ENCODE measurements at places on chromosomes 16 and 17. TPM values are rescaled to one million over a fixed set of nuclear protein-coding genes. Genes with fewer than 3 reads are reported as not detected.

The CD300A gene
- 2.0 TPM for polyA plus RNA-seq

The CNGB1 gene
- 0.09 TPM for polyA plus RNA-seq

The ZNF385C gene
- polyA plus RNA-seq = not detected

The RNF227 gene
- polyA plus RNA-seq = not detected

The ZC3H7A gene
- 48.7 TPM for polyA plus RNA-seq
